H9 (cell line): ENCODE measurements at places on chromosomes 2 and 18. TPM values are rescaled to one million over a fixed set of nuclear protein-coding genes. Genes with fewer than 3 reads are reported as not detected.

GRCh38 chr2:19219060-19219459 is 139.4 kb downstream of the OSR1 start:
- H3K36me3 ChIP-seq: no peaks in the 10 kb centered on the region
- peaks cover 5% of the 10 kb centered on the region for H3K4me1 ChIP-seq
- H3K4me3 ChIP-seq: no peak overlapping the region
- H3K27ac ChIP-seq: no peak overlapping the region

DNA sequence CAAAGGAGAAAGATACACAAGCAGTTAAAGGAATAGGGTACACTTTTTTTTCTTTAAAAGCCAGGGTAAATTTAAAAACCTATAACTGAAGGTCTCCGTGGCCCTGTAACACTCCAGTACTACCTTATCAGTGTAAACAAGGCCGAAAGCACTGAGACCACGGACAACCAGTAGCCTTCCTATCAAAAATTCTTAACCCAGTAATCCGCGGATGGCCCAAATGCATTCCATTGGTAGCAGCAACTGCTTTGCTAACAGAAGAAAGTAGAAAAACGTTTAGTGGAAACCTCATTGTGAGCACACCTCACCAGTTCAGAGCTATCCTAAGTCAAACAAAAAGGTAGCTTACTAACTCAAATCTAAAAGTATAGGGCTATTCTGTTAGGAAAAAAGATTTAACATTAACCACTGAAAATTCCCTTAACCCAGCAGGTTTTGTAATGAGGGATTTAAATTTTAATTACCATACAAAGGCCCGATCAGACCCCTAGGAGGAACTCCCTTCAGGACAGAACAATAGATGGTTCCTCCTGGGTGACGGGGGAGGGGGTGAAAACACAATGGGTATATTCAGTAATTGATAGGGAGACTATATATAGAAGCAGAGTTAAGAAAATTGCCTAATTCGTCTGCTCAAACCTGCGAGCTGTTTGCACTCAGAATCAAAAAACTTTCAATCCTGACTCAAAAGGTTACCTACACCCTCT is 50.8 kb upstream of the CWC22 start:
- H3K36me3 ChIP-seq: peaks cover 10% of the 10 kb centered on the region; the same call in 2 of the 3 replicates
- H3K4me3 ChIP-seq: peak overlapping the region; percentile 2; the same call in 1 of the 2 replicates
- DNase-seq: no peak
- no peaks in the 10 kb centered on the region for H3K27me3 ChIP-seq

GRCh38 chr2:231935207-231935524 is 9.0 kb upstream of the NPPC start:
- no peaks in the 10 kb centered on the region for H3K4me1 ChIP-seq

- no peaks in the 10 kb centered on the region for H3K4me1 ChIP-seq
- H3K27ac ChIP-seq: no peak within 1 kb of the TSS
- H3K4me3 ChIP-seq: peak within 1 kb of the TSS; percentile 79
- DNase-seq: peak; percentile 53
- peaks cover 9% of the 10 kb centered on the region; the same call in 1 of the 2 replicates for H3K27me3 ChIP-seq
- H3K36me3 ChIP-seq: peaks cover 16% of the 10 kb centered on the region
Observed at GRCh38 chr2:230068651-230069055, at the start of gene SLC16A14. Gene SLC16A14, minus strand, starts transcription at chr2:230068924. Its CDS starts 9,572 bp downstream, at chr2:230059352.

DNA sequence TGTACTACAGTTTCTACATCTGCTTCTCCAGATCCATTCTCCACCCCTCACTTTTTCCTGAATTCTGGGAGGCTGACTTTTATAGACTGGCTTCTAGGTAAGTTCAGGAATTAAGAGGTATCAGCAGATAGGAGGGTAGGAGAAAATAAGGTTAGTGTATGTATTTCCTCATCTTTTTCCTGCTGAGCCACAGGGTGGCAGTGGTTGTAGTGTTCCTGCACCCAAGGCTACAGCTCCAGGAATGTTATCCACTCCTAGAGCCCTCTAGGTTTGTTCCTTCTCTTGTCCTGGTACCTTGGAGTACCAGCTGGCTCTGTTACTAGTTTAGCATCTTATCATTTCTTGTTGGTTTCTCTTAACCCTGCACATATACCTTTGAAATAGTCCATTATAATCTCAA is 40.7 kb upstream of the C2orf66 start:
- DNase-seq: no peak
- no peaks in the 10 kb centered on the region for H3K27me3 ChIP-seq
- no peak overlapping the region for H3K4me3 ChIP-seq
- no peaks in the 10 kb centered on the region for H3K4me1 ChIP-seq

- H3K27ac ChIP-seq: no peak overlapping the region
- H3K4me3 ChIP-seq: no peak overlapping the region
- H3K4me1 ChIP-seq: peaks cover 2% of the 10 kb centered on the region; the same call in 1 of the 2 replicates
- DNase-seq: no peak
Observed at GRCh38 chr2:230759481-230760167, 47.0 kb downstream of the CAB39 start.

- H3K36me3 ChIP-seq: peaks cover 3% of the 10 kb centered on the region
- no peak for DNase-seq
- no peak overlapping the region for H3K27ac ChIP-seq
- no peak overlapping the region for H3K4me3 ChIP-seq
Observed at GRCh38 chr2:50649626-50650402, 382.1 kb downstream of the NRXN1 start.

DNA sequence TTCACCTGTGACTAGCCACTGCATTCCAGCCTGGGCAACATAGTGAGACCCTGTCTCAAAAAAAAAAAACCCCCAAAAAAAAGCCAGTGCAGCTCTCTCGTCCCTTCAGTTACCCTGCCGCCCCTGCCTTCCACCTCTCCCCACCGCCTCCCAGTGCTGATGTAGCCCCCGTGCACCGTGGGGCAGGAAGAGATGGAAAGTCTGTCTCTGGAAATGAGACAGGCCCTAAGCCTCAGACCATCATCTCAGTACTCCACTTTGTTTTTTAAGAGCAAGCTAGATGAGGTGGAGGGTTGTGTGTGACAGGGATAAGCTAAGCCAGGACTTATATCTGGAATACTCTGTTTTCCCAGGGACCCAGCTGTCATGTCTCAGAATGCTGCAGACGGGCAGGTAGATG is 32.0 kb downstream of the MERTK start:
- H3K4me1 ChIP-seq: no peaks in the 10 kb centered on the region; the same call in 1 of the 2 replicates
- no peaks in the 10 kb centered on the region for H3K27me3 ChIP-seq
- DNase-seq: no peak

DNA sequence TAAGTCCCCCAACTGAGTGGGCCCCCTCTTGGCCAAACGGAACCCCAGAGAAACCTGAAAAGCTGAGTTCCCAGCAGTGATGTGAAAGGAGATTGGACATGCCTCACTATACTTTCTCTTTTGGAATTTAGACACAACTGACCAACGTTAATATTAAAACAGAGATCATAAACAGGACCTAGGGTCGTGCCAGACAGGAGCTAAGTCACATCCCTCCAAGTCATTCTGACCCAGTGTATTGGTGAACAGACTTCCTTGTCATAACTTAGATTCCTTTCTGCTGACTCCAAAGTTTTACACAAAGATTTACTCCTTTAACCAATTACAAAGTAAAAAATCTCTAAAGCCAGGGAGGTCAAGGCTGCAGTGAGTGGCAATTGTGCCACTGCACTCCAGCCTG is 46.9 kb downstream of the UXS1 start:
- H3K27me3 ChIP-seq: no peaks in the 10 kb centered on the region
- no peak overlapping the region for H3K27ac ChIP-seq
- no peaks in the 10 kb centered on the region; the same call in 1 of the 2 replicates for H3K4me1 ChIP-seq
- no peak for DNase-seq
- H3K4me3 ChIP-seq: no peak overlapping the region

GRCh38 chr2:235045336-235045972 is 93.6 kb downstream of the SH3BP4 start:
- H3K4me3 ChIP-seq: no peak overlapping the region
- H3K27me3 ChIP-seq: no peaks in the 10 kb centered on the region
- H3K4me1 ChIP-seq: no peaks in the 10 kb centered on the region
- no peak overlapping the region for H3K27ac ChIP-seq
- H3K36me3 ChIP-seq: peaks cover 44% of the 10 kb centered on the region

The AP1S3 gene
- 8.7 and 11.0 TPM in 2 replicates for total RNA-seq

The GRB14 gene
- total RNA-seq: 7.6 and 9.6 TPM in 2 replicates

The SCN9A gene
- total RNA-seq: 1.1 and 1.3 TPM in 2 replicates

The INHBB gene
- total RNA-seq: 0.13 TPM in 2 replicates

The NETO1 gene
- 5.9 and 6.9 TPM in 2 replicates for total RNA-seq

The RPE gene
- total RNA-seq: 67.8 and 71.6 TPM in 2 replicates
